ENCODE measurements at places on chromosomes 11 and 22. TPM values are rescaled to one million over a fixed set of nuclear protein-coding genes. Genes with fewer than 3 reads are reported as not detected.

- peak; percentile 52 for DNase-seq
These were observed 3.5 kb downstream of the OSM start for GRCh38 chr22:30262917-30263741.

- DNase-seq = no peak
These were observed 14.2 kb upstream of the CCDC89 start for GRCh38 chr11:85699957-85700741.

DNA sequence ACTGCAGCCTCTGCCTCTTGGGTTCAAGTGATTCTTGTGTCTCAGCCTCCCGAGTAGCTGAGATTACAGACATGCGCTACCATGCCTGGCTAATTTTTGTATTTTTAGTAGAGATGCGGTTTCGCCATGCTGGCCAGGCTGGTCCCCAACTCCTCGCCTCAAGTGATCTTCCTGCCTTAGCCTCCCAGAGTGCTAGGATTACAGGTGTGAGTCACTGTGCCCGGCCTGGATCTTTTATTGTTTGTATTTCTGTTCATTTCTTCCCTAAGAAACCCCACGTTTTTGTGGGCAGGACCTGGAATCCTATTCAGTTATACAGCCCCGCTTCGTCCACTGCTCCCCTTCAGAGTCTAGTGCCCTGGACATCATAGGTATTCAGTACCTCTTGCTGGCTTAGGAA lies 28.7 kb downstream of the ZBTB16 start:
- DNase-seq = no peak

DNA sequence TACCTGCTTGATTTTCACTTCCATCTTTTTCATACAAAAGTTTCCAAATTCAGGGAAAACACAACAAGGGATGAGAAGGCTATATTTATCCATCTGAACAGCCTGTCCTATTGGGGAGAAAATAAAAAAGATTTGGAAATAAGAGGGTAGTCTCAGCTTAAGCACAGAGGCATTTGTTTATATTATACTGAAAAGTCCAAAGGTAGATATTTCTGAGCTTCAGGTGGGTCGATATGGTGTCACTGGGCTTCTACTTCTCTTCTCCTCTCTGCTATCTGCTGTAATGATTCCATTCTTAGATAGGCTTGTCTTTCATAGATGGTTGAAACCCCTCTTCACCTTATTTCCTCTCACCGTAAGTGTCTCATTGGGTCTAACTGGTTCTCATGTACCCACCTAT lies 337.0 kb downstream of the INSC start:
- DNase-seq = no peak

GRCh38 chr11:116335078-116335477 lies 437.7 kb downstream of the BUD13 start:
- DNase-seq = no peak

- DNase-seq = no peak
These were observed 21.8 kb downstream of the RNF169 start for GRCh38 chr11:74770456-74770855.

DNA sequence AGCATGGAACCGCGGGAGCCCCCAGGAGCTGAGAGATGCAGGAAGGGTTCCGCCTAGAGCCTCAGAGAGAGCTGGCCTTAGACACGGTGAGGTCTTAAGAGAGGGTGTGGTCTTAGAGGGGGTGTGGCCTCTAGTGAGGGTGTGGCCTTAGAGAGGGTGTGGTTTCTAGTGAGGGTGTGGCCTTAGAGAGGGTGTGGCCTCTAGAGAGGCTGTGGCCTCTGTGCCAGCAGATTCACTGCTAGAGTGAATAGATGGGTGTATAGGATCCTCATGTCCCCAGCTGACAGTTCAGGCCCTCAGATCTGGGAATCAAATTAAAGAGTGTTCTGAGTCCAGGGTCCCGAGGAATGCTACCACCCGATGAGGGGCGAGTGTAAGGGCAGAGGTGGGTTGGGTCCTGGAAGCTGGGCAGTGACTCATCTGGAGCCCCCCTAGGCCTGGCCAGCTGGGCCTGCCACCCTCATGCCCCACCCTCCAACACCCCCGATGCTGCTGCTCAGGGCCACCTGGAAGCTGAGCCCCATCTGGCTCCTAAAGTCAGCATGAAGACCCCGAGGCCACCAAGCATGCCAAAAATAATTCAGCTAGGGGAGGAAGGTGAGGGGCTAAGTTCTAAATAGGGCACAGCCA lies 49.5 kb downstream of the IGF2 start:
- DNase-seq = peak; percentile 36

The PRSS23 gene
- 144 TPM for total RNA-seq

The LINC01488 gene
- not detected for total RNA-seq

The IGLL1 gene
- total RNA-seq = not detected

The NCF4 gene
- not detected for total RNA-seq

The MFNG gene
- not detected for total RNA-seq

Measured in RPMI7951 (cell line).